GM04504 (cell line): ENCODE measurements at places on chromosomes 1 and 21.

DNA sequence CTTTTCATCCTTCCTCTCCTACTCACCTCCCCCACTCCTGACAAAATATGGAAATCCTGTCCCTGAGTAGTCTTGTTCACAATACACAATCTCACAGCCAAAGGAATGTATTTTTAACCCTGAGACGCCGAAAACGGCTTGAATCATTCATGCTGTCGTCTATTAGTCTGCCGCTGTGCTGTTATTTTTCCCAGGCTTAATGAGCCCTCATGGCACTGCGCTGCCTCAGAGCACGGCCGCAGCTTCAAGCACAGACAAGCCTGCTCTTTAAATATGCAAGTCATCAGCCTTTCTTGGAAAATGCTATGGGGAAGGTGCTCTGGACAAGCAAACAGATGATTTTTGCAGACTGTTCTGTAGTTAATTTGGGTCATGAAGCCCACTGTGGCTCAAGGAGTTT is 302.7 kb downstream of the DISC1 start:
- DNase-seq: peak; percentile 48

GRCh38 chr1:190119683-190120082 is 358.0 kb downstream of the BRINP3 start:
- DNase-seq: no peak

DNA sequence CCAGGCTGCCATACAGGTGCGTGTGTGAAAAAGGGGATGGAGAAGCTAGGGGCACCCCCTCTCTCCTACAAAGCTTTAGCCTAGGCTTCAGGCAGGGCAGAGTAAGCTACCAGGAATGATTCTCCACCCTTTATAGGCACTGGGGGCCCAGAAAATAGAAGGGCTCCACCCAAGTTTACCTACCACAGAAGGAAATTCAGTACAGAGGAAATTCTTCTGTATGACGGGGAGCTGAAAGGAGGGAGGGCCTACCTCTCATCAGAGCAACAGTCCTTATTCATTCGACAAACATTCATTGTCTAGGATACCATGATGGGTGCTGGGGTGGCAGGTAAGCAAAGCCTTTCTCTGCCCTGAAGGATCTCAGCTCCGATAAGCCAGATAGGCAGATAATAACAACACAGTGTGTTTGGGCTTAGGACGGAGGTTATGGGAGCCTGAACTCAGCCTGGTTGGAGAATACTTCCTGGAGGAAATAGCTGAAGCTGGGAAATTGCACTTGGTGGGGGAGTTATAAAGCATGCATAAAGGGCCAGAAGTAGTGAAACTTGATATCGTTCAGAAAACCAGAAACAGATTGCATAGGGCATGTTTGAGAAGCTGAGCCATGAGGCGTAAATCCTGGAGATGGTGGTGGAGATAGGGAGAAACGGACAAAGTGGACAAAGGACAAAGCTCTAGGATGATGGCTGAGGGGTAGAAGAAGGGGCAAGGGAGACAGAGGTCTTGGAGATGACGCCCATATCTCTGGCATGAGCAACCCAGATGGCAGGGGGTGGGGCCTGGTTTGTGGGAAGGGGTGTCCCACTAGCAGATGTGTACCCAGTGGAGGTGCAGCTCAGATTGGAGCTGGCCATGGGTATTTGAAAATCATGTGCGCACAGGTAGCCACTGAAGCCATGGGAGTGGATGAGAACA is 5.3 kb upstream of the P3R3URF start:
- no peak for DNase-seq

DNA sequence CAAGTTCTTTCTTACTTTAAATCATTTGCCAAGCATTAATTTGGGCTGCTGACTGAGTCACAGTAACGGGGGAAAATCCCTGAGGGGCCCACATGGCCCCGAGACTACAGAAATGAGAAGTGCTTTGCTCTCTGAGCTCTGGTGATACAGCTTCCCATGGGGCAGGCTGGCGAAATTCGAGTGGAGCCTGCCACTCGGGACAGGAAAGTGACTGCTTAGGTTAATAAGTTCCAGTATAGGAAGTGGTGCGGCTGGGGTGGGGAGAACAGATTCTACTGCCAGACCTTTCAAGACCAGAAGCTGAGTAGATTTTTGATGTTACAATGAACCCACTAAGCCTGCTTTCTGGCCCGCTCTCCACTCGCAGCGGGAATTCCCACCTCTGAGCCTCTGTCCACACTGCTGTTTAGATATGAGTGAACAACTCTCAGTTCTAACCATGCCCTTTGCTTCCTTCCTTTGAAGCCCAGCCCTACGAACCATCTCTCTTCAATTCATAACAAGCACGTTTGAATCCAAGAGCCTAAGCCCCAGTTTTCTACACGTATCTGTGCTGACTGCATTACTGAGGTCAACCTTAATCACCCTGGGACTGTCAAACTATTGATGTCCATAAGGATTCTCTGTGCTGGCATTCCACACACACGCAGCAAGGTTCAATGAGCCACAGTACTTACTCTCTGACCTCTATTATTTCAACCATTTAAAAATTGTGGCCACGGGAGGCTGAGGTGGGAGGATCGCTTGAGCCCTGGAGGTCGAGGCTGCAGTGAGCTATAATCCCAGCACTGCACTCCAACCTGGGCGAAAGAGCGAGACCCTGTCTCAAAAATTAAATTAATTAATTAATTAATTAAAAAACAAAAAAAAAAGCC is 9.6 kb downstream of the ZBTB17 start:
- DNase-seq: no peak

- no peak for DNase-seq
Measured at GRCh38 chr1:157659576-157660247, 40.9 kb downstream of the FCRL3 start.

GRCh38 chr1:47725000-47725473 is 272.1 kb downstream of the TRABD2B start:
- no peak for DNase-seq

DNA sequence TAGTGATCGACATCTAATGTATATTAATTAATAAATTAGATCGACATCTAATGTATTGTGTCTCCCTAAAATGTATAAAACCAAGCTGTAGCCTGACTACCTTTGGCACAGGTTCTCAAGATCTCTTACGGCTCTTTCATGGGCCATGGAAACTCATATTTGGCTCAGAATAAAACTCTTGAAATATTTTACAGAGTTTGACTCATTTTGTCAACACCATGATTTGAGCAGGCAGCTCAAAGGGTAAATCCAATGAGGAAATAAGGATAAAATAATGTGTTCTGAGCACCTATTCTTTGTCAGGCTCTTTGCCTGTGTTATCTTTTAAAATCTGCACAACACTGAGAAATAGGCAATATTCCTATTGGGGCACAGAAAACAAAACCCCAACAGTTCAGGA is 223.4 kb upstream of the DUSP10 start:
- DNase-seq: no peak

DNA sequence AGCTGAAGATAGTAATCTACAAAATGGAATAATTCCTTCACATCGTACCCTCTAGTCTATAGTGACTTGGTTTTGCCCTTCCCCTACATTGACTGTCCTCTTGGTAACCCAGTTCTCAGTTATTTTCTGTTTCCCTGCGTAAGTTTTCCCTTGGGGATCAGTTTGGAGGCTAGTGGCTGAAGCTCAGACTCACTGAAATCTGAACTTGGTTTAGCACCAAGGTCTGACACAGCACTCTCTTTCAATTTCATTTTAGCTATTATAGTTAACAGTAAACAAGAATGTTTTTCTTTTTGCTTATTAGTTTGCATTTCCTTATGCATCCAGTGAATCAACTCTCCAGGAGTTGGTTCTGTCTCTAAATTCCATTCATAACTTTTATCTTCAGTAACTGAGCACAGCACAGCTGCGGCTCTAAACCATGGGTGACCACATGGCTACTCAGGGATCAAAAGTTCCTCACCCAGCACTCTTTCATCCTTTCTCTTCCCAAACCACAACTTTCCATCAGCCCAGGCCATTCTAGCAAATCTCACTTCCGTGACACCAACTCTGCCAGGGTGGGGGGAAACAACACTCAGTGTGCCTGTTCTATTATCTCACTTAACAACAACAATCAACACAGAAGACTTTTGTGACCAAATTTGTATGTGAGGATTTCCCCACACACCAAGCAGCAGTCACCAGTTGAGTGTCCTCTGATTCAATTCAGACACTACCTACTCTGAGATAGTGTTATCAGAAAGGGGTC is 17.6 kb upstream of the IFI6 start:
- peak; percentile 33 for DNase-seq
